WTC11 (cell line): ENCODE measurements at places on chromosomes 4 and X.

GRCh38 chrX:15977644-15978043 is 123.0 kb upstream of the AP1S2 start:
- no peak for DNase-seq

DNA sequence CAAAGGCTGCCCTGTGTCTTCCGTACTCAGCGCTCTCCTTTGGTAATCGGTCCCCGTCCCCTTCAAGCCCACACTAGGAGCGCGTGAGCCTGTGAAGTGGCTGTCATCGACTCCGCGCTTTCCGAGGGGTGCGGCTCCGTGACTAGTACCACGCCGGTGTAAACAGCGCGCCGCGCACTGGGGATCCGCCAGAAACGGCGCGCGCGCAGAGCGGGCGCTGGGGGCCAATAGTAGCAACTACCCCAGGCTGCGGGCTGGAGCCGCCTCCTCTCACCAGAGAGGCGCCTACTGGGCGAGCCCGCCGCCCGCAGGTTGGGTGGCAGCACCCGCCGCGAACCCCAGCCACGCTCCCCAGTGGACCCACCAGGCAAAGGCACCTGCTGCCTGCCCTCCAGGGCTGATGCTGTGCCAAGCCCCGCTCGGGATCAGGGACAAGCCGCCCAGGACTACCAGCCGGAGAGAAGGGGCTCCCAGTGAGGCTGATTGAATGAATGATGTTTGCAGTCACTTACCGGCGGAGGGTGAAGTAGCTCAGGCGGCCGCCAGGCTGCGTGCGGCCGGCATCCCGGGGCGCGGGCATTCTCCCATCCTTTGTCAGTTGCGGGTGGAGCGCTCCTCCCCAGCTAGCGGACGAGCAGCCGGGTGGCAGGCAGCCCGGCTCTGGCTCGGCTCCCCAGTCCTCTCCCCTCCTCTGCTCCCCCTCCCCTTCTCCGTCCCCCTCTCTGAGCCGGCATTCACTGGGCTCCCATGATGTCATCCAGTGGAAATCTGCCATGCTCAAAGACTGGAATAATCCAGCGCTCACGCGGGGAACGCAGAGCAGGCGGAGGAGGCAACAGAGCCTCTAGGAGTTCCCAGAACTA is 370.3 kb upstream of the SMIM31 start:
- DNase-seq: peak; percentile 67

DNA sequence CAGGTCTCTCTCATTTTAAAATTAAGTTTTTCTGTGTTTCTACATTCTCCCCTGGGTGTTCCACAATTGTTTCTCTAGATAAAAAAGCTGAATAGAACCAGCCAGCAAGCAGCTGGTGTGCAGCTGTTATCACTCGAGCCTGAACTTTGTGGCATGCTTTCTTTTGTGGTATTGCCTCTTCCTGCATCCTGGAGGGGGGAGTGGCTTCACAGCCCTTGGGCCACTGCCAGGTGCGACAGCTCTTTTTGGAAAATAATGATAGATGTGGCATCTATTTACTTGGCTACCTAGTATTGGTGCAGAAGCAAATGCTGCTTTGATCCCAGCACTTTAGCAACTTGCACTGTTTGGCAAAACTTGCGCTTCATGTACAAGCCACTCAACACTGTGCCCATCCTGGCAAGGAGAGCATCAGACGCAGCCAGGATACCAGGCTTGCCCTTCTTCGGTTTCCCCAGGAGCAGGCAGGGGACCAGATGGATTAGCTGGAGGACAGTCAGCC is 69.4 kb downstream of the HMGB2 start:
- no peak for DNase-seq

- DNase-seq: no peak
These were observed 39.3 kb downstream of the LNX1 start for GRCh38 chr4:53551958-53552357.

GRCh38 chr4:143352720-143353119 is 16.0 kb downstream of the GAB1 start:
- no peak for DNase-seq

DNA sequence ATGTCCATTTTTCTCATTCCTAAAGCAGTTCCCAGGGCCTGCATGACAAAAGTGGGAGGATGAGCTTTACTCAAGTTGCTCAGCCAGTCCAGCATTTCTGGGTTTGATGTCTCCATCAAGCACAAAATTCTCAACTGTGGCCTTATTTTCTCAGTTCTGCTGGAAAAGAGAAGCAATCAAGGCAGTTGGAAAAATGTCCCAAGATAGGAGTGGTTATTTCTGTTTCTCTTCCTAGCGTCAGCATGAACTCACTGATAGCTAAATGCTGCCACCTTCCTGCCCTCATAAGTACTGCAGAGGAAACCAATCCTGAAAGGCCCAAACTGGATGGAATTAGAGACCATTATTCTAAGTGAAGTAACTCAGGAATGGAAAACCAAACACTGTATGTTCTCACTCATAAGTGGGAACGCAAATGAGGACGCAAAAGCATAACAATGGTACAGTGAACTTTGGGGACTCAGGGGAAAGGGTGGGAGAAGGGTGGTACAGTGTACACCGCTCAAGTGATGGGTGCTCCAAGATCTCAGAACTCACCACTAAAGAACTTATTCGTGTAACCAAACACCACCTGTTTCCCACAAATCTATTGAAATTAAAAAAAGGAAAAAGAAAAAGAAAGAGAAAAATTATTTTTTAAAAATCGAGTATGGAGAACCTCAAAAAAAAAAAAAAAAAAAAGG is 29.6 kb downstream of the ADH7 start:
- DNase-seq: peak; percentile 78

- DNase-seq: no peak
These were observed 4.6 kb downstream of the SEC31A start for GRCh38 chr4:82886147-82886942.

- DNase-seq: no peak
These were observed 35.1 kb downstream of the PRKX start for GRCh38 chrX:3678328-3678727.

GRCh38 chr4:183287309-183287659 is 32.8 kb downstream of the CLDN22 start:
- DNase-seq: no peak

GRCh38 chrX:68098431-68098830 is 334.9 kb downstream of the OPHN1 start:
- no peak for DNase-seq

GRCh38 chr4:120355881-120356280 is 289.2 kb upstream of the MAD2L1 start:
- no peak for DNase-seq

GRCh38 chr4:140533951-140534480 is 10.0 kb downstream of the ELMOD2 start:
- no peak for DNase-seq

GRCh38 chr4:42954963-42955669 is 62.6 kb downstream of the GRXCR1 start:
- no peak for DNase-seq

DNA sequence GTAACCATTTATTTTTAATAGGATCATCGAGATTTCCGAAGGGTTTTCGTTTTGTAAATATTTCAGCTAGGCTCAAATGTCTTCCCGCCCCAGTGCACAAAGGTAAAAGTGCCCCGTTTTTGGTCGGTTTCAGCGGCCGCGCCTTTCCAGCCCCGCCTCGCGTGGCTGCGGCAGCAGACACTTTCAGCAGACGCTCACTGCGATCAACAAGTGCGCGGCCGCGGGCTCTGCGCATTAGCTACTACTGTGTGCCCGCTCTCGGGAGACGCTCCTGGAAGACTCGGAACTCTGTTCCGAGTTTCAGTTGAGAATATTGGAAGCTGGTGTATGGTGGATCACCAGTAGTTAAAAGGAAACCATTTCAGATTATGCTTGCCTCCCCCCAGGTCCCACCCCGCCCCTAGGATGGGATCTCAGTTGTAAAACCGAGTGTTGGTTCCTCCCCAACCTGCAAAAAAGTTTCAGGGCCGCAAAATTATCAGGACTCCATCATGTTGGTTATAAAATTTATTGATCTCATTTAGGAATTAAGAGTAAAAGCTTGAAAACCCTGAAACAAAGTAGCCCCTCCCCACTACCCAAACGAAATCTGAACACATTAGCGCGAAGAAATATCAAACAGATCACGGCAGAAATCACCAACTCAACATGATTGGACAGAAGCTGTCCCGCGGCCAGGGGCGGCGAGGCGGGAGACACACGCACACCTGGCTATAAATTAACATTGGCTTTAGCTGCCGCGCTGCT is 2.2 kb downstream of the SOX3 start:
- no peak for DNase-seq

- DNase-seq: no peak
These were observed 320.3 kb downstream of the STK32B start for GRCh38 chr4:5371415-5372190.

DNA sequence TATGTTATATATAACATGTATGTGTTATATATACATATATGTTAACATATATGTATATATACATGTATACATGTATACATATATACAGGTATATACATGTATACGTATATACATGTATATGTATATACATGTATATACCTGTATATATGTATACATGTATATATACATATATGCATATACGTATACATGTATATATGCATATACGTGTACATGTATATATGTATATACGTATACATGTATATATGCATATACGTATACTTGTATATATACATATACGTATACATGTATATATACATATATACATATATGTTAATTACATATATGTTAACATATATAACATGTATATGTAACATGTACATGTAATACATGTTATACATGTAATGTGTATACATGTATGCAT is 1077.3 kb upstream of the ADGRL3 start:
- no peak for DNase-seq

DNA sequence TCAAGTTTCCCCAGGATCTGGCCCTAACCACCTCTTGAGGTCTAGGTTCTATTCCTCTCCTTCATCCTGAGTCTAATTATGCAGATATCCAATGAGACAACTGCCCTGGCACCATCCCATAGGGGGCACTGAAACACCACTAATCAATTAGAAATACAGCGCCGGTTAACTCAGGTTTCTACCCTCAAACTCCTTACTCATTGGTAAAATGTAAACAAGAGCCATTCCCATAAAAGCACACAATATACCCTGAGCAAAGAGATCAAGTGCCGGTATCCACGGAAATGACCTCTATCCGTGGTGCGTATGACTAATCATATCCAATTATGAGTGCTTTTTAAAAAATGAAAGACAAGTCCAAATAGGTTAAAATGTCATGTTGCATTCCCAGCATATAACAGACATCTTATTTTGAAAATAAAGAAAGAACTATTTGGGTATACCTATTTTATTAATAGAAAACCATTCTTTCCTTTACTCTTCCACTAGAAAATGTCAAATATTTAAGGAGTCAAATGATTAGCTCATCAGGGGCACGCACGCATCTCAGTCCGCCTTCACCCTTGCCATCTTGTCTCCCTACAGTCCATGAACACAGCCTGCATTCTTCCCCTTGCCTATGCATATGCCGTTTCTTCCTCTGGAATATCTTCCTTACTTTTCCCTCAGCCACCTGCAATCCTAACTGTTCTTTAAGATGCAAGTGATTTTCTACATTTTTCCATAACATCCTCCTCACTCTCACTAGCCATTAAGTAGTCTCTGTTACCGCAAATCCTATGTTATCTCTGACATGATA is 141.1 kb downstream of the MAML3 start:
- peak; percentile 60 for DNase-seq

- DNase-seq: no peak
These were observed 78.0 kb downstream of the MSN start for GRCh38 chrX:65745427-65745826.

GRCh38 chr4:66842026-66842723 is 703.1 kb downstream of the CENPC start:
- DNase-seq: no peak

DNA sequence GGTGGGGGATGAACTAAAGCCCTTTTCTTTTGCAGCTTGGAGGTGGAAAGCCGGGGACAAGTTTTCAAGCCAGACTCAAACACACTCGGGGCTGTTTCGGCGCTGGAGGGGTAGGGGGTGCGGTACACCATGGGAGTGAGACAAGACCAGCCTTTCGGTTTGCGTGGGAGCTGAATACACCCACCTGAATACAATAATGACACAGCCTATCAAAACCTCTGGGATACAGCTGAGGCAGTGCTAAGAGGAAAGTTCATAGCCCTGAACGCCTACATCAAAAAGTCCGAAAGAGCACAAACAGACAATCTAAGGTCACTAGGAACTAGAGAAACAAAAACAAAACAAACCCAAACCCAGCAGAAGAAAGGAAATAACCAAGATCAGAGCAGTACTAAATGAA is 163.3 kb downstream of the ATRX start:
- DNase-seq: no peak

DNA sequence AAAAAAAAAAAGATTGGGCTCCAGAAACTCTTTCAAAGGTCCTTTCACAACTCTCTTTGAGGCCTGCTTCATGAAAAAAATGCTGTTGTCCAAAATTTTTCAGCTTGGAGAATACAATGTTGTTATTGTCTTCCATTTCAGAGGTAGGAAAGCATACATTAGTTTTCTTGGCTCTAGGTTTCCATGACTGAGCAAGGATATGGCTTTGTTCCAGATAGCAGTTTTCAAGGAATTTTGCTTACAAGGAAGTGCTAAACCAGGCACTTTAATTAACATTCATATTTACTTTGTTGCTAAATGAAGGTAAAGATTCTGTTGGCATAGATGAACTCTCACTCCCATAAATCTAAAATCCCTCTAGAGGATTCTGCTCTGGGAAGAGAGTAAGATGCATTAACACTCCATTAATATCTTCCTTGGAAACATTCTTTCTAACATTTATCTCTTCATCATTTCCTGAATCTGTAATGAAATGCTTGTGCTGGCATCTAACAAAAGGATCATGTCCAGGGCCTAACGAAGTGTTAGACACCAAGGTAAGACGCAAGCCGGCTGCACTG is 118.4 kb downstream of the COL25A1 start:
- DNase-seq: no peak

DNA sequence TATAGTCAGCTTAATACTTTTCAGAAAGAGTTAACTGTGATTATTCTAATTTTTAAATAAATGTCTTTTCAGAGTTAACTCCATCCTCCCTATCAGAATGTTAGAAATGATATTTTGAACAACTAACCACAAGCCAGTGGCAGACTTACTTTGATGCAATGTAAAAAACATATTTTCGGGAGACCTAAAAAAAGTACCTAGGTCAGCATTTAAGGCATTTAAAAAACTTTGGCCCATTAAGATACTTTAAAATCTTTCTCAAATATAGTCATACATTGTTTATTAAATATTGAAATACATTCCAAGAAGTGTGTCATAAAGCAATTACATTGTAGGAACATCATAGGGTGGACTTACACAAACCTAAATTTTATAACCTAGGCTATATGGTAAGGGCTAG is 426.1 kb downstream of the PABPC4L start:
- no peak for DNase-seq

GRCh38 chr4:70994387-70995099 is 1.1 kb downstream of the DCK start:
- no peak for DNase-seq
